ENCODE measurements at places on chromosomes 1 and 21.

GRCh38 chr1:232589812-232590743 is 39.9 kb downstream of the SIPA1L2 start:
- DNase-seq: no peak

DNA sequence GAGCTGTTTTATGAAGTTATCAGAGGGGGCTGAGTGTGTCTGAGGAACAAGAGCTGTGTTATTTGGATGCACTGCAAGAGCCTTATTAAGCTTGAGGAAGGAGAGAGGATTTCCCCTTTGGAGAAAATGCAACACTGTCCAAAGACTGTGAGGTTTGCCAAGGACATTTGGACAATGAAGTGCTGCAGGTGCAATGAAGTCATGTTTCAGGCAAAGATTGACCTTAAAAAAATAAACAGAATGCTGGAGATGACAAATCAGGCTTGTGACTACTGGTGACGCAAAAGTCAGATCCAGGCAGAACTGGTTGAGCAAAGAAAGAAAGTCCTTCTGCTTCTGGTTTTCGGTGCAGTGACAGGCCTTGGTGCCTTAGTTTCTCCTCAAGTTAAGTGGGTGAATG is 125.2 kb upstream of the KIAA0040 start:
- DNase-seq: no peak

- DNase-seq: no peak
Measured at GRCh38 chr1:207076181-207076955, 12.3 kb upstream of the C4BPB start.

DNA sequence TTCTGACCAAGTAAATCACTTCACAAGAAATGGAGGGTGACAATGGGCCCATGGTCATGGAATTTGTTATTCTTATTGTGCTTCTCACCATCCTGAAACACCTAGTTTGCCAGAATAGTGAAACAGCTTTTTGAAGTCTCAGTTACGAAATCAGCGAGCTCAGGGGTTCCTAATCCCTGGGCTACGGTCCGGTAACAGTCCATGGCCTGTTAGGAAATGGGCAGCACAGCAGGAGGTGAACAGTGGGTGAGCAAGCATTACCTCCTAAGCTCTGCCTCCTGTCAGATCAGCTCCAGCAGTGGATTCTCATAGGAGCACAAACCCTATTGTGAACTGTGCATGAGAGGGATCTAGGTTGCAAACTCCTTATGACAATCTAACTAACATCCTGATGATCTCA is 1356.3 kb downstream of the KCNT2 start:
- no peak for DNase-seq

GRCh38 chr1:247557926-247558674 is 9.2 kb downstream of the GCSAML start:
- no peak for DNase-seq

DNA sequence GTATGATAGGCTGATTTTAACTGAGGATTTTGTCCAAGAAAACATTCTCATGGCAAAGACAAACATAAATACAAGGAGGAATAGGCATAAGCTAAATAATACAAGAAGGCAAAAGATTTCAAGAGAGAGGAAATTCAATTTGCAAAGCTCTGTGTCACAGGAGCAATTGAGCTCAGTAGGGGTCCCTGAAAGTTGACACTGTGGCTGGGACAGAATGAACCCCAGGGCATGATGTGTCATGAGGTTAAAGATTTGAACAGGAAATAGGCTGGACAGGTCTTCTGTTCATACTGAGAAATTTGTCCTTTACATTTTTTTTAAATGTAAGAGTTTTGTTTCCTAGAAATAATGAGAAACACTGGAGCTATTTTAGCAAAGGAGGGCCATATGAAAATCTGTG is 555.4 kb upstream of the NEGR1 start:
- no peak for DNase-seq

DNA sequence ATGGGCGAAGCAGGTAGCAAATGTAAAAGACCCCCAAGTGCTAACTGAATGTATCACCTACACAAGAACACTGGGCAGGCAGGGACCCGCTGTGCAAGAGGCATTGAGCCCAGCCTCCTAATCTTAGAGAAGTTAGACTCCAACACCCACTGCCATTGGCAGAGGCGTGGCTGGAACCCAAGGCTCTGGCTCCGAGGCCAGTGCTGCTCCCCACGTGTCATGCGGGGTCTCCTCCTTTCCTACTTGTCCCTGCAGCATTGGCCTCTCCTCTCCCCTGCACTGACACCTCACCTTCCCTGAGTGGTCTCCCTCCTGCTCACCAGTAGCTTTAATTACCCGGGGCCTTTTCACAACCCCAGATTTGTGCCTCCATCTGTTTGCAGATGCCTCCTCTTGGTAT is 107.0 kb downstream of the GALNT2 start:
- no peak for DNase-seq

DNA sequence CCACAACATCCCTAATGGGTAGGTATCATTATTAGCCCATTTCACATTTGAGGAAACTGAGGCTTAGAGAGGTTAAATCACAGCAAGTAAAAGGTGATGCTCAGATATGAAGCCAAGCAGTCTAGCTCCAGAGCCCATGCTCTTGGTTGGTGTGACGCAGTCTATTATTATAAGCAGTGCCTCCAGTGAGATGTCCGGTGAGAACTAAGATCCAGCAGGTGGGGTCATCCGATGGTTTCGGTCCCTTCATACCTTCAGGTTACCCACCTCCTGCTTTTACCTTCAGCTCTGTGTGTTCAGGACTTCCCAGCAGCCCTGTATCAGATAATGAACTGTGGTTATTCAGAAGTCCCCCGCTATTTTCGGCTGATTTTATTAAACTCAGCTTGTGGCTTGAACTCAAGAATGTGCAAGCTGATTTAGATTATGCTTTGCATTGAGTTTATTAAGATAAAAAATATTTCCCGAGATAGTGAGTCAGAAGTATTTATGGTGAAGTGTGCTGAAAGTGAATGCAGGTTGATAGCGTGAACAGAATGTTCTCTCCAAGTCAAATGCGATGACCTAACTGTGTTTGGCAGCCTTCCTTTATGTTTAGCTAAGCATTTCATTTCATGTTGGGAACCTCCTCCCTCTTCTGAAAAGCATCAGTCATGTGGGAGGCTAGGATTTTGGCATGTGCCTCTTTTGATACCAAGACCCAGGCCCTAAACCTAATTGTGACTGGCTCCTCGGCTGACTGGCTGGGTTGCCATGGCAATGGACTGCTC is 160.9 kb upstream of the UBE2U start:
- DNase-seq: peak; percentile 42

DNA sequence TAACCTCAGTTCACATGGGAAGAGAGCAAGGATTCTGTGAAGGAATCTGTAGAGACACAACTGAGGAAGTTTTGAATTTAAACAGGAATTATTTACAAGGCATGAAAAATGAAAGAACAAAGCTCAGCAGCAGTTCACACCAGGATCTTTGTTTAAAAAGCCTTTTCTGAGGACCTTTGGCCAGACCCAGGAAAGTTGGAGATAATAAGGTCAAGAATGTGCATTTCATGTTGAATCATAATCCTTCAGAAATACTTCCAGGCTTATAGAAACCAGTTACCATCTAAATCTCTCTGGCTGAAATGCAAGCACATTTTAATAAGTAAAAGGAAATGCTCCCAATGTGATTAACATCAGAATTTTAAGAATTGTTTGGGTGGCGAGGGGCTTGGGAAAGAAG is 2.7 kb downstream of the CLIC6 start:
- no peak for DNase-seq

DNA sequence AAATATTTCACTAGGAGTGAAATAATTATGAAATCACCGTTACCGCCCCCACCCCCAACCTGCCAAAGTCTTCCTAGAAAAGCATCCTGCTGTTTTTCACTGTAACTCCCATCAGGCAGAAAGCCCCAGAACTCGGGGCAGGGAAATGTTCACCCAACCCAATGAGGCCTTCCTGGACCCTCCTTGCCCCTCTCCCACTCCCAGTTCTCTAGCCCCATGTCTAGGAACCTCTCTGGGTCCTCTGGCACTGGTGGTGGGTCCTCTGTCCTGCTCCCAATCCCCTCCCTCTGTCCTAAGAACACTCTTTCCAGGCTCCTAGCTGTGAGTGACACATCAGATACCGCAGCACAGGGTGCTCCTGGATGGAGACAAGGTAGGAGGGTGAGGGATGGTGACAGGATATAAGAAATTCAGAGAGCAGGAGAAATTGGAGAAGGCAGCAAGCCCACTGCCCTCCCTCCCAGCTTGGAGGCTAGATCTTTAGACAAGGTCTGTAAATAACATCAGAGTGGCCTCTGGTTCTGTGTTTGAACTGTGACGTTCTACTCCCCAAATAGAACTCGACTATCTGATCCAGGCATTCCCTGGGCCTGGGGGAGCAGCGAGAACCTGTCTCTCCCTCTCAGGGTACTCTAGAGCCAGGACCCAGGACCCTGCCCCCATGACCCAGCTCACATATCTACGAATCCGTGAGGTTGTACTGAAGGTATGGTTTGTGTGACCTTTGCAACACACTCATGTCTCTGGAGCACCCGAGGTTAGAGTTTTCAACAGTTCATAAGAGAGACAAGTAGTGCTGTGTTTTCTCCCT is 23.3 kb upstream of the BTG2 start:
- no peak for DNase-seq

GRCh38 chr21:33036430-33037162 is 10.9 kb downstream of the OLIG2 start:
- no peak for DNase-seq

DNA sequence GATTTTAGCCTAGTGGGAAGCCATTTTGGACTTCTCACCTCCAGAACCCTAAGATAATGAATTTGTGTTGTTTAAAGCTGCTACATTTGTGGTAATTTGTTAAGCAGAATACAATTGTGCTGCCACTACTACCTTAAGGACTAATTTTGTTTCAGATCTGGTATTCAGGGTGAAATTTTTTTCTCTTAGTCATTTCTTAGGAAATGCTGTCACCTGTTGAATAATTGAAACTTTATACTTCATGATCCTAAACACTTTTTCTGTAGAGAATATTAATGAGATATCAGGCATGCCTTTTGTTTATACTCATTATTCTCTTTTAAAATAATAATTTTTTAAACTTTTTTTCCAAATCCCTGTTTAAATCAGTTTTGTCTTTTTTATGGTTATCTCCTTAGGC is 246.8 kb downstream of the TGFB2 start:
- DNase-seq: no peak

DNA sequence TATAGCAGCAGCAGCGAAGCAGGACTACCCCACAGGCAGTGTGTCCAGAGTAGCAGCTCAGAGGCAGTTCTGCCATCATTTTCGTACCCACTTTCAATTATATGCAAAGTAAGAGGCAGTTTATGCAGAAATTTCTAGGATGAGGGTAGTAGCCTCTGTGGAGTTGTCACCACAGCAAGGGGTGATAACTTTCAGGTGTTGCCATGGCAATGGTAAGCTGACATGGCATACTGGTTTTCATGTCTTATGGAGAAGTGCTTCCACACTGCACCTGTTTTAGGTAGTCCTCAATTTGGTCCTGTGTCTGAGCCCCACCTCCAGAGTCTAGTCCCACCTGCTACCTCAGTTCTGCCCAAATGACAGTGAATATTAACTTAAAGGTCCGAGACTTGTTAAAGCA is 133.3 kb upstream of the SYT6 start:
- DNase-seq: no peak

- DNase-seq: no peak
Measured at GRCh38 chr1:224816062-224816461, 113.4 kb upstream of the DNAH14 start.

GRCh38 chr1:111967886-111968285 is 21.6 kb downstream of the KCND3 start:
- no peak for DNase-seq

- DNase-seq: no peak
Measured at GRCh38 chr1:9848022-9848421, 24.3 kb upstream of the CLSTN1 start.

DNA sequence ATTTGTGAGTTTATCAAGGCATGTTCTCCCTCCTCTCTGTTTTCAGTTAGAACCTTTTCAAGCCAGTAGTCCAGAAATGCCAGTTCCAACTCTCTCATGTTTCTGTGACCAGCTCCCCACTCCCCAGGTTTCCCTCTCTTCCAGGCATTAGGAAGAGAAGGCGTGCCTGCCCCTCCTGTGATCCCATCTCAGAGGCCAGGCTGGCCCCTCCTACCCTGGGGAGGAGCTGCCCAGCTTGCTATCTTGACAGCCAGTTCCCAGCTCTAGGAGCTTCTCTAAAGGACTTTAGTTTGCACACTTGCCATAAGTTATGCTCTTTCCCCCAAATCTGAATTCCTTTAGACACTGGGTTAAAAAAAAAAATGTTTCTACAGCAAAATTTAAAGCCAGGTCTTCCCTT is 8.9 kb downstream of the HYI start:
- DNase-seq: no peak

DNA sequence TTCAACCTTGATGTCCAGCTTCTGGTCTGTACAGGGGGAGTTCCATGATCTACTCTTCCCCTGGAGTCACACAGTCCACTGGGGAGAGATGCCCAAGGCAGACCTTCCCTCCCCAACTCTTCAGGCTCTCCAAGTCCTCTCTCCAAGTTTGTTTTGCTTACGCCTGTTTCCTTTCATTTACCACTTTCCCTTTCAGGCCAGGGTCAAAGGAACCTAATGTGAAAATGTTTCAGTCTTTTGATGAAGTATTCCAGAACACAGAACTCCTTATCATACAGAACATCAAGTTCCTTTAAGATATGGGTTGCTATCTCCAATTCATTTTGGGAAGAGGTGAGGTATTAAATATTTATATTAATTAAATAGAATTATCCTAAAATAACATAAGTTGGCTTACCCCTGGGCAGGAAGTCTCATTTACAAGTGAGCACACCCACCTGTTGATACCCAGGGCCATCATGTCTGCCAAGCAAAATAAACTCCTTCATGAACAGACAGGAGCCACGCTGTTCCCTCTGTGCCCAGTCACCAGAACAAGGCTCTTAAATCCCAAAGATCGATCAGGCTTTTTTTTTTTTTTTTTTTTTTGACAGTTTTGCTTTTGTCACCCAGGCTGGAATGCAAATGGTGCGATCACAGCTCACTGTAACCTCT is 82.2 kb upstream of the LYST start:
- no peak for DNase-seq

DNA sequence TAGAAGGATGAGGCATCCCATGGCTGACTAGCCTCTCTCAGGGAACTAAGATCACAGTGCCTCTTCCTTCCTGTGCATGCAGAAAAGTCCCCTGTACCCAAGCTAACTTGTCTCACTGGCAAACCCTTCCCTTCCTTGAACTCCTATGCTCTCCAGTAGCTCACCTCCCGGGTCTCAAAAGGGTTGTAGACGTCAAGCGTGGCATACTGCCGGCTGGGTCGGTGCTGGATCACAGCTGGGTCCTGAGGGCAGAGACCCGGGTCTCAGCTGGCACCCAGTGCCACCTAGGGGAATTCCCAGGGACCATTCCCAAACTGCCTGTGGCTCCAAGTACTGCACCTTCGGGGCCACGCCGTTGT is 688 bp downstream of the SCAMP3 start:
- DNase-seq: no peak

GRCh38 chr1:166627558-166627957 is 211.7 kb upstream of the POGK start:
- no peak for DNase-seq

- DNase-seq: no peak
Measured at GRCh38 chr1:85599076-85599491, 18.5 kb downstream of the CCN1 start.

DNA sequence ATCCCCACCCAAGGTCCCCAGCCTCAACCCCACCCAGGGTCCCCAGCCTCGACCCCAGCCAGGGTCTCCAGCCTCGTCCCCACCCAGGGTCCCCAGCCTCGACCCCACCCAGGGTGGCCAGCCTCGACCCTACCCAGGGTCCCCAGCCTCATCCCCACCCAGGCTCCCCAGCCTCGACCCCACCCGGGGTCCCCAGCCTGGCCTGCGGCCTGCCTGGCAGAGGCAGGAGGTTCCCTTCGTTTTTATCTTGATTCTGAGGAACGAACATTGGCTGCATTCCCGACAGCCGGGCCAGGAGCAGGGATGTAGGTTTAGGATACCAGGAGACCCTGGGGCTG is 3.4 kb upstream of the PDE9A start:
- no peak for DNase-seq

- no peak for DNase-seq
Measured at GRCh38 chr1:1783320-1783719, 5.0 kb upstream of the NADK start.
